Occipital lobe (tissue), 3 donors: ENCODE measurements at places on chromosomes 3 and 15. TPM values are rescaled to one million over a fixed set of nuclear protein-coding genes. Genes with fewer than 3 reads are reported as not detected.

DNA sequence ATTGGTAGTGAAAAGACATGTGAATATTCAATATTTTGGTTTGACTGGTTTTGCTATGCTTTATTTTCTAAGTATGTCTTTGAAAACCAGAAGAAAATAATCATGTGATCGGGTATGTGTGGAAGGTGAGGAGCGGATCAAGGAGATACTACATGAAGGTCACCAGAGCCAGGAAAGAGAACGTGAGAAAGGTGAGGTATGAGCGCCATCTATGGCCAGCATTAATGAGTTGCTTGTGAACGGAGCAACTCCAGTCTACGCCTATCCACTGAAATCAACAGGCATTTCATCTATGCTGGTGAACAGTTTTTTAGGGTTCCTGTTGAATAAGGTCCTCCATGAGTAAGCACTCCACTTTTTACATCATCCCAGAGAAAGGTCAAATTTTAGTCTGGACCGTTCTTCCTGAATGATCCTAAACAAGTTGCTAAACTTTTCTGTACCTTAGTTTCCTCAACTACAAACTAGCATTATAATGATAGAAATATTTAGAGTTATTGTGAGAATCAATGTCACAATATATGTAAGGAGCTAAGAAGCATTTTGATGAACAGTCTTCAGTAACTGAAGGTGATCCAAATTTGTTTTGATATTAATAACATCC lies 1435.2 kb upstream of the CADM2 start:
- no peak for DNase-seq

DNA sequence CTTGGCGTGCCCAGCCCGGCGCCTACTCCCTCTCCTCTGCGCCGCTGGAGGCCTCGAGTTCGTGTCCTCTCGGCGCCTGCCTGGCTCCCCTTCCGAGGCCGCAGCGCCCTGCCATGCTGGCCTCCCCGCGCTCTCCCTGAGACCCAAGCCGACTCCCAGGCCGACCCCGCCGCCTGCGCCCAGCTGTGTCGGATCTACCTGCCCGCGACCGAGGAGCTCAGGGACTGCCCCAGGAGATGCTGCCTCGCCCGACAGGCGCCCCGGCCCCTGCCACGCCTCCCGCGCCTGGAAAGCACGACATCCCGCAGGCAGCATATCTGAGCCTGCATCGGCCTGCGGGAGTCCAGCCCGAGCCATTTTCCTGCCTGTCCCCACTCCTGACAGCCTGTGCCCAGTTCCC lies 16.1 kb downstream of the PAQR9 start:
- no peak for DNase-seq

- DNase-seq: no peak
Observed at GRCh38 chr3:40387001-40387894, at the start of gene ENTPD3. ENTPD3 (plus strand) TSS chr3:40387184; CDS start chr3:40388058, 874 bp downstream.

The FANCD2OS gene
- total RNA-seq: not detected

DNA sequence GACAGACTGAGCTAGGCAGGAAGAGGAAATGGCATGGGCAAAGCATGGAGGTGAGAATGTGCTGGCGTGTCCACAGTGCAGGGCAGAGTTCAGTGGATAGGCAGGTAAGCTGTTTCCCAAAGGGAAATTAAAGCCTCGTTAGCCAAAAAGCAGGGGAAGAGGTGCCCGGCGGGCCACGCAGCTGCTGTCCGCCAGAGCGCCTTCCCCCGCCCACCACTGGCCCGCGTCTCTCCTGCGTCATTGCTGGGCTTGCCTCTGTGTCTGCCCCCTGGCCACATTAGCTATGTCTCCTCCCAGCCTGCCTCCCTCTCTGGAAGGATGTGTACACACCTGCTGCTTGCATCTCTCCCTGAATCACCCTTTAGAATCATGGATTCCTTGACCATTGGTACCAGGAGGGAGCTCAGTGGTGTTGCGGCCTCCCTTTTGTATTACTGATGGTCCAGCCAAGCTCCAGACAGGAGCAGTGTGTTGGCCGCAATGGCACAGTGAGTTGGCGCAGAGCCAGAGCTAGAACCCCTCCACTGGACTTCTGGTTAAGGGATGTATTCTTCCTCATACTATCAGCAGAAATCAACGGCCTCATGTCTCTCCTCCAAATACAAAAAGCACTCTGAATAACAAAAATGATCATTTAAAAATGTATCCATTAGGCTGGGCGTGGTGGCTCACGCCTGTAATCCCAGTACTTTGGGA lies 26.6 kb downstream of the SLC28A1 start:
- no peak for DNase-seq

The CCR3 gene
- total RNA-seq: not detected

DNA sequence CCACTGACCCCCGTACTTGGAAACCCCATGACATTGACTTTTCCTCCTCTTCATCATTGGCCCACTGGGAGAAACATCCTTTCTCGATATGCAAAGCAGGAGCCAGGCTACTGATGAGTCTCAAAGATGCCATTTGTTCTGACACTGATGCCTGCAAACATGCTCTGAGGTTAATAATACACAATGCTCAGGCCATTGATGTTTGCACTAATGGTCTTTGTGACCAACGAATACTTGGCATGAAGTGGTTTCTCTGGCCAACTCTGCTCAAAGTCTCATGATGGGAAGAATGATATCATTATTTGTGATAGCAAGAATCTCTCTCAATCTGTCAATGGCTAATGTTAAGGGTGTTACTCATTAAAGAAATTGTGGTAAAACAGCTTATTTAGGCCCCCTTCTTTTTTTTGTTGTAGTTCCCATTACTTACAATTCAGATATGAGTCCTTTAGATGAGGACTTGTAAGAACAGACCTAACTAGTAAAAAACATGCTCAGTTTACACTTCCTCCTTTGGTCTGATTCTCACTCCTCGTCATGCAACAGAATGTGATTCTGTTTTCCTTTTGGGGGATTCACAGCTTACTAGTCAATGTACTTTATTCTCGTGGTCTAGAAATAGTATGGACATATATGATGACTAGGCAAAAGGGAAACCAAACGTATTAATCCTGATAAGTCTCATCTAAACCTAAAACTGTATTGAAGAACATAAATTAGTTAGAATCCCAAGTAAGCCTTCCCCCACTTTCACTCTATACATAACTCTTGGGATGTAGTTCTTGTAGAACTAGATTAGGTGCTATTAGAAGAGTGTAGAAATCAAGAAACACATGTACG lies 488.8 kb upstream of the DPPA4 start:
- DNase-seq: no peak

- DNase-seq: no peak
Observed at GRCh38 chr15:71096676-71097075, 18.6 kb upstream of the THSD4 start.
